ENCODE measurements at places on chromosomes 7 and 10.
A peak's percentile ranks its signal among the peaks of the same experiment; 100 is the strongest.

- H3K27me3 ChIP-seq, result no peaks in the 10 kb centered on the region
- H3K4me3 ChIP-seq, result no peak overlapping the region
- no peaks in the 10 kb centered on the region for H3K4me1 ChIP-seq
- DNase-seq, result no peak
- no peaks in the 10 kb centered on the region for H3K36me3 ChIP-seq
These were observed 70.4 kb downstream of the ST8SIA6 start for GRCh38 chr10:17383801-17384555.

GRCh38 chr7:47619806-47620205 lies 37.9 kb upstream of the TNS3 start:
- no peak for DNase-seq
- no peak overlapping the region for H3K4me3 ChIP-seq
- no peaks in the 10 kb centered on the region for H3K36me3 ChIP-seq
- no peaks in the 10 kb centered on the region for H3K4me1 ChIP-seq
- H3K27me3 ChIP-seq, result no peaks in the 10 kb centered on the region

DNA sequence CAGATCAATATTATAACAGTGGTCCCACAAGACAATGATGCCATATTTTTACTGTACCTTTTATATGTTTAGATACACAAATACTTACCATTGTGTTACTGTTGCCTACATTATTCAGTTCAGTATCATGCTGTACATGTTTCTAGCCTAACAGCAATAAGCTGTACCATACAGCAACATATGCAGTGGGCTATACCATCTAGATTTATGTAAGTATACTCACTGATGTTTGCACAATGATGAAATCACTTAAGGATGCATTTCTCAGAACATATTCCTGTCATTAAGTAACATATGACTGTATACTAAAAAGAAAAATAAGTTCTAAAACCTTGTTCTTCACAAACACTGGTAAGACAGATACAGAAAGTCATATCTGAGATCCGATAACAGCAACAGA lies 468.6 kb upstream of the SEMA3A start:
- DNase-seq, result no peak
- H3K36me3 ChIP-seq, result no peaks in the 10 kb centered on the region
- H3K4me1 ChIP-seq, result no peaks in the 10 kb centered on the region
- no peaks in the 10 kb centered on the region for H3K27me3 ChIP-seq

DNA sequence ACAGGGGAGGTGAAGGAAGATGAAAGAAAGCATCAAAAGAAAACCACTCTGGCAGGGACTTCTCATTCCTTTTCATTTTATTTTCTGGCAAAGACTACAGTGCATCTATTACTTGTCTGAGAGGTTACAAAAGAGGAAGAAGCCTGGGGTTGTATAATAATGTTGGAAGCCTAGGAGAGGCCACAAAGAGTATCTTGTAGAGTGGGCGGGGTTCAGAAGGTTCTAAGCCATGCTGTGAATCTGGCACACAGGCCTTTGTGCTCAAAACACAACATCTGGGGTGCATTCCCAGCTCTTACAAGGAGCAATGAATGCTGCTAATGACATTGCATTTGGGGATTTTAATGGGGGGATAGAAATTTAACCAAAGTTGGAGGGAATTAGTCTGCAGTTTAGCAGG lies 49.4 kb downstream of the MRPL32 start:
- no peak overlapping the region for H3K4me3 ChIP-seq
- no peak overlapping the region for H3K27ac ChIP-seq

DNA sequence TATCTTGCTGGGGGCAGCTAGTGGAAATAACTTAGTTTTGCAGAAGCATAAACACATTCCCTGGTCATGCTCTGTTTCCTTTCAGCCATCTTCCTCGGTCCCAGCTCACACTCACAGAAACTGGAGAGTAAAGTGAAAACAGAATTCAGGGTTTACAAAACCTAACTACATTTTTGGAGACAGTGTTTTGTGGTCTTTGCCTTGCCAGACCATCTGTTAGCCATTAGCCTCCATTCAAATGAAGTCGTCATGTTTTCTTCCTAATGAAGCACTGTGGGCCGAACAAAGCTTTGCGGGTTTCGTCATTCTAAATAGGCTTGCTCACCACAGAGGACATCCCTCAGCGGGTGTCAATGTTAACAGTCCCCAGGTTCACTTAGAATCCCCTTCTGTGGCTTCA lies 214.6 kb upstream of the TMEM72 start:
- H3K36me3 ChIP-seq, result no peaks in the 10 kb centered on the region
- H3K4me1 ChIP-seq, result no peaks in the 10 kb centered on the region
- DNase-seq, result no peak
- no peaks in the 10 kb centered on the region for H3K27me3 ChIP-seq
- H3K27ac ChIP-seq, result no peak overlapping the region

DNA sequence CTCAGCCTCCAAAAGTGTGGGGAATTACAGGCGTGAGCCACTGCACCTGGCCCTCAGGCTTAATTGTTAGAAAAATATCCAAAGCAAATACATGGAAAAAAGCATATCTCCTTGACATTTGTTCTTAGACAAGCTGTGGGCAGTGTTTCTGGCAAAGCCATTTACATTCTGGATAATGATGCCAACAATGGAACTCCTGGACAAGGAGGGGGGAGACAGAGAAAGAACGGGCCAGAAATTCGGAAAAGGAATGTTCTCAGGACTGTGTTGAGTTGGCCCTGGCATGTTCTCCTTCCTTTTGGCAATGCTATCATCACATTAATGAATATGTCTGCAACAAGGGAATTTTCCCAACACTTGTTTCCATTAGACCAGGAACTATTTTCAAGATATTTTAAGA lies 88.7 kb downstream of the UBE2H start:
- no peak overlapping the region for H3K4me3 ChIP-seq
- H3K27ac ChIP-seq, result no peak overlapping the region
- no peak for DNase-seq
- no peaks in the 10 kb centered on the region for H3K4me1 ChIP-seq
- H3K36me3 ChIP-seq, result no peaks in the 10 kb centered on the region

DNA sequence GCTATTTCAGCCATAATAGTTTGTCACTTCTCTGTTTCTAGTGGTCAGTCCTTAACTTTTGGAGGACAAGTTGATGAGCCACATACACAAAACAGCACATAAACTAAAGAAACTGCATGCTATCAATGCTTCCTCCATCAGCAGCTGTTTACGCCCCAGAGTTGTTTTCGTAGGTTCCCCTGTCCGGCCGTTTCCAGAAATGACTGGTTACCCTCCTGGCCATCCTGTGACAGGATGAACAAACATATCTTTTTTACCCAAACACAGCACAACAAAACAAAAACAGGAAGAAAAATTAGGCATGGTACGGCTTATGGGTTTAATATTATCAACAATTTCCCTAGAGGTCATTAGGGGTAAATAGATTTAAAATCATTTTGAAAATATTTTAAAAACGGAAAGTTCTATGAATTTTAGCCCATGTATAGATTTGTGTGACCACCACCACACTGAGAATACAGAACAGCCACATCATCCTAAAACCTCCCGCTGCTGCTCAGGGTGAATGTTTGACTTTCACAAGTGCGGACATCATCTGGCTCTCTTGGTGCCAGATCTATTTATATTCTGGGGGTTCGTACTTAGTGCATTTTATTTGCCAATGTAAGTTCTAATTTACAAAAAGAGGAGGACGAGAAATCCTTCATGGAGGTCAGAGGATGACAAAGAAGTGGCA lies 74.8 kb downstream of the HIPK2 start:
- no peak for DNase-seq
- H3K4me1 ChIP-seq, result no peaks in the 10 kb centered on the region
- H3K27me3 ChIP-seq, result no peaks in the 10 kb centered on the region

GRCh38 chr7:50281680-50282445 lies 22.7 kb upstream of the IKZF1 start:
- no peak overlapping the region for H3K4me3 ChIP-seq
- peaks cover 15% of the 10 kb centered on the region for H3K4me1 ChIP-seq
- no peaks in the 10 kb centered on the region for H3K36me3 ChIP-seq
- DNase-seq, result no peak
- H3K27me3 ChIP-seq, result no peaks in the 10 kb centered on the region

- peaks cover 50% of the 10 kb centered on the region for H3K4me1 ChIP-seq
- peak; percentile 31 for DNase-seq
- H3K36me3 ChIP-seq, result no peaks in the 10 kb centered on the region
- H3K27ac ChIP-seq, result peak overlapping the region; percentile 80
- no peaks in the 10 kb centered on the region for H3K27me3 ChIP-seq
These were observed 94.0 kb downstream of the GRK5 start for GRCh38 chr10:119301397-119301796.

DNA sequence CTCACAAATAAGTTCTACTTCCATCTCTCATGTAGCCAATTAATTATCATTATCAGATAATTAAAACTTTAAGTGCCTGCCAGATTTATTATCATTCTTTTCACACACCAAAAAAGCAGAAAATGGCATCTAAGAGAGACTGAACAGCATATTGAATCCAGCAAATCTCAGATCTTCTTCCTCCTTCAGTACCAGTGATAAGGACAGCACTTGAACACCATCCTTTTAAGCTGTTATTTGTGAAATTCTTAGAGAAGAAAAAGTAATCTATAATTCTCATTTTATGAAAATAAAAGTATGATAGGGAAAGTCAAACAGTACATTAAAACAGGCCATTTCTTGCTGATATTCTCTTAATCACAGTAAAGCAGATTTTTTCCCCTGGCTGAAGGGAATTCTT lies 104.5 kb downstream of the ELAPOR2 start:
- no peak overlapping the region for H3K27ac ChIP-seq
- no peaks in the 10 kb centered on the region for H3K27me3 ChIP-seq
- no peaks in the 10 kb centered on the region for H3K36me3 ChIP-seq
- DNase-seq, result no peak
- H3K4me1 ChIP-seq, result no peaks in the 10 kb centered on the region

- H3K4me3 ChIP-seq, result no peak overlapping the region
- H3K27me3 ChIP-seq, result no peaks in the 10 kb centered on the region
- H3K36me3 ChIP-seq, result no peaks in the 10 kb centered on the region
- H3K4me1 ChIP-seq, result no peaks in the 10 kb centered on the region
- DNase-seq, result no peak
These were observed 155.4 kb downstream of the NEURL1 start for GRCh38 chr10:103648636-103649532.

DNA sequence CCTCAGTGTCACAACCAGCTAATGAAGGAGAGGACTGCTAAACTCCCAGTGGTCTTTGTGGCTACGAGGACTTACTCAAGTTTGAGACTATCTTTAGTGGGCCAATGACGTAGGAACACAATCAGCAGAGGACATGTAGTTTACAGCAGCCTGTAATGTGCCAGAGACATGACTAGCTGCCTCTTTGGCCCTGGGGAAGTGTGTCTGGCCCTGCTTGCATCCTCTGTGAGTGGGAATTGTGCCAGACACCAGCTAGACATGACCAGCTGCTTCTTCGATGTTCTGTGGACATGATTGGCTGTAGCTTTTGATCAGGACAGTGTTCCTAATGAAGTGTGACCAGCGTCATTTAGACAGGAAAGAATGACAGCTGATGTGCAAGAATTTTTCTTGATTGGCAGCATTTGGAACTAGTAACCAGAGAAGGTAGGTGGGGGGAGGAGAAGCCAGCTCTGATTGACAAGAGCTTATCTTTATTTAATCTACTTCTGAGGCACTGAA lies 141.7 kb downstream of the AUTS2 start:
- no peak for DNase-seq
- no peaks in the 10 kb centered on the region for H3K4me1 ChIP-seq
- H3K4me3 ChIP-seq, result no peak overlapping the region
- H3K27ac ChIP-seq, result no peak overlapping the region
- H3K27me3 ChIP-seq, result no peaks in the 10 kb centered on the region

GRCh38 chr10:105743343-105744056 lies 1102.4 kb downstream of the SORCS3 start:
- no peak overlapping the region for H3K4me3 ChIP-seq
- DNase-seq, result no peak
- H3K27ac ChIP-seq, result no peak overlapping the region
- H3K36me3 ChIP-seq, result no peaks in the 10 kb centered on the region
- H3K4me1 ChIP-seq, result no peaks in the 10 kb centered on the region
- no peaks in the 10 kb centered on the region for H3K27me3 ChIP-seq

DNA sequence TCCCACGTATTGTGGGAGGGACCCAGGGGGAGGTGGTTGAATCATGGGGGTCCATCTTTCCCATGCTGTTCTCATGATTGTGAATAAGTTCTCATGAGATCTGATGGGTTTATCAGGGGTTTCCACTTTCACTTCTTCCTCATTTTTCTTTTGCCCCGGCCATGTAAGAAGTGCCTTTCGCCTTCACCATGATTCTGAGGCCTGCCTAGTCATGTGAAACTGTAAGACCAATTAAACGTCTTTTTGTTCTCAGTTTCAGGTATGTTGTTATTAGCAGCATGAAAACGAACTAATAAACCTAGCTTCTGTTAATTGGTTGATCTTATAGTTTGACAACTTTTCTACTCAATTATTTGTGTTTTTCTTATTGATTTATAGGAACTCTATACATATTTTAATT lies 206.3 kb downstream of the NXPH1 start:
- no peak for DNase-seq
- no peaks in the 10 kb centered on the region for H3K27me3 ChIP-seq
- no peak overlapping the region for H3K27ac ChIP-seq
- H3K4me3 ChIP-seq, result no peak overlapping the region
- no peaks in the 10 kb centered on the region for H3K4me1 ChIP-seq

- no peak for DNase-seq
- no peaks in the 10 kb centered on the region for H3K4me1 ChIP-seq
- H3K4me3 ChIP-seq, result no peak overlapping the region
These were observed 268.1 kb downstream of the CAMK1D start for GRCh38 chr10:12617191-12618175.

GRCh38 chr10:50310560-50311174 lies 59.4 kb upstream of the ASAH2 start:
- peaks cover 35% of the 10 kb centered on the region for H3K36me3 ChIP-seq
- no peak for DNase-seq
- H3K27me3 ChIP-seq, result no peaks in the 10 kb centered on the region
- H3K27ac ChIP-seq, result no peak overlapping the region
- H3K4me1 ChIP-seq, result no peaks in the 10 kb centered on the region
- H3K4me3 ChIP-seq, result no peak overlapping the region

DNA sequence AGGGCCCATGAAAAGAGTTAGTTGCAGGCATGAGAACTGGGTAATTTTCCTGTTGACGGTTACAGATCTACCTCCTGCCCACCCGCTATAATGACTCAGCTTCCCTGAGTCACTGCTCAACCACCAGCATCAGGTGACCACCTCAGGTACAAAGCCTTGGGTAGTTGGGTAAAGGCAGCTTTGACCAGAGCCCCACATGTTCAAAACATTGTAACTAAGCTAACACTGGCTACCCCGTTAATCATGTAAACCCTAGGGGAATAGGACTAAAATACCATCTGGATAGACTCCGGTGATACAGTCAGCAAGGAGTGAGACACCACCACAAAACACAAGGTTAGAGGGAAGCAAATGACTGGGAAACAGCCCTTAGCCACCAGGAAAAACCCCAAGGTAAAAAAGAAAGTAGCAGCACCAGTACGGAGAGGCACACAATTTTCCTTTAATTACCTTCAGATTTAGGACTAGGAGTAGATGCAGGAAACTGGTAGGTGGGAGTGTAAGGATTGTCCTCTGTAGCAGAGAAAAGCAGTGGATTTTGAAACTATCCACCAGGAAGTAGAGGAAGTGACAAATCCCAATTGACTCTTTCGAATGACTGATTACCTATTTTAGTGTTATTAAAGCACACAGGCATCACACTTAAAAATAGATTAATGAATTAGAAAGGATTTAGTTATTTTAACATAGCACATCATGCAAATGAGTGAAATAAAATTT lies 103.5 kb upstream of the PDLIM1 start:
- H3K27ac ChIP-seq, result no peak overlapping the region
- no peaks in the 10 kb centered on the region for H3K4me1 ChIP-seq
- no peak overlapping the region for H3K4me3 ChIP-seq
- no peaks in the 10 kb centered on the region for H3K27me3 ChIP-seq
